ENCODE measurements at places on chromosomes 3 and 15.

DNA sequence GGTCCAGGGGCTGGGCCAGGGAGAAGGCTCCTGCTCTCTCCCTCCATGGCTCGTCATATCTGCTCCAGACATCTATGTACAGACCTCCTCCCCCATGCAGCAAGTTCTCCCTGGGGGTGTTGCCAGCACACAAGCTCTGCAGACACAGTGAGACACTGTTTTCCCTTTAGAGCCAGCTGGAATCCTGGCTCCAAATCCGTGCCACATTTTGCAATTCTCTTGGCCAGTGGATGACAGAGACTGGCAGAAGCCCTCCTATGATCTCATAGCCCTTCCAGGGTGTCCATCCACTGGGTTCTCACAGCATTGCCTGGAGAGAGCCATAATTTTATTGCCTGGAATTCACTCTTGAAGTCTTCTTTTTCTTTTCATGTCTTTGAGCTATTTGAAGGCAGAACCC, 203.9 kb downstream of the TLE3 start:
- DNase-seq, result no peak

- no peak for DNase-seq
Observed at GRCh38 chr3:184176377-184177330, 2.0 kb downstream of the AP2M1 start.

GRCh38 chr15:63372018-63372705, 9.5 kb downstream of the CA12 start:
- no peak for DNase-seq

DNA sequence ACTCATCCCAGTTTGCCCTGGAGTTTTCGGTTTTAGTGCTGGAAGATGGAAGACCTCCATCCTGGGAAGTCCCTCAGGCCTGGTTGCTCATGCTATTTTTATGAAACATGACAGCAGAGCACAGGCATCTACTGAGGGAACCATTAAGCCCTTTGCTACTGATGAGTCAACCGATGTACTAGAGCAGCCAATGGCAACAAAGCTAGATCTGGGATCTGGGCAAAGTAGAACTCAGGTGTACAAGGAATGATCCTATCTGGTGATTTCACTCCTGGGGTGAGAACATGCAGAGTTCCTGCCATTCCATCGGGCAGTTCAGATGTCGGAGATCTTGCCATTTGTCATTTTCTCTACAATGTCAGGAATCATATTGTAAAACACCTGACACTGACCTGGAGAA, 166.2 kb upstream of the NSMCE3 start:
- no peak for DNase-seq

DNA sequence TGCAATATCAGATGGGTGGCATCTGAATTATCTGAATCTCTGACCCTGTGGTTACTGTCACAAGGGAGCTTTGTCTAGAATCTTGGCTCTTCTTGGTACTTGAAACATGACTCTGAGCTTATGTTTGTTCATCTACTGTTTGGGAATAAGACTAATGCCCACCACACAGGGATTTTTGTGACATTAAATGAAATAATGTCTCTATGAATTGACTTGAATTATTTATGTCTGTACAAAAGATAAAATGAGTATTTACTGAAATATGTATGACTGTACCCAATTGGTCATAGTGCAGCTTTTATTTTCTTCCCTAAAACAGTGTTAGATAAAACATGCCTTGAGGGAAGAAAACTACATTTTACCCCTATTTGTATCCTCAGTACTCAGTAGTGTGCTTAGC, 87.9 kb upstream of the ZPLD1 start:
- DNase-seq, result no peak

DNA sequence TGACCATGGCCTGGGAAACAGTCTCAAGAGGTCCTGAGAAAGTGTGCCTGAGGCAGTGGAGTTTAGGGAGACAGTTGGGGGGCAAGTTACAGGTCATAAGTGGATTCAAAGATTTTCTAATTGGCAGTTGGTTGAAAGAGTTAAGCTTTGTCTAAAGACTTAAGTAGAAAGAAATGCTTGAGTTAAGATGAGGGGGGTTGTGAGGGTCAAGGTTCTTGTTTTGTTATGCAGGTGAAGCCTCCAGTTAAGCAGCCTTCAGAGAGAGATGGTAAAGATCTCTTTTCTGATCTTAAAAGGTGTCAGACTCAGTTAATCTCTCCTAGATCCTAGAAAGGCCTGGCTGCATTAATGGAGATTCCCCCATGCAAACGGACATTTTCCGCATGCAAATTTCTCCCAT, 356.3 kb upstream of the C2CD4B start:
- DNase-seq, result no peak

GRCh38 chr3:105375750-105376511, 9.2 kb downstream of the ALCAM start:
- DNase-seq, result no peak

GRCh38 chr3:15171096-15171495, 35.0 kb upstream of the CAPN7 start:
- DNase-seq, result peak; percentile 18

GRCh38 chr3:153314038-153314437, 152.0 kb downstream of the RAP2B start:
- DNase-seq, result no peak

GRCh38 chr3:129688271-129688895, 81.9 kb upstream of the PLXND1 start:
- no peak for DNase-seq

DNA sequence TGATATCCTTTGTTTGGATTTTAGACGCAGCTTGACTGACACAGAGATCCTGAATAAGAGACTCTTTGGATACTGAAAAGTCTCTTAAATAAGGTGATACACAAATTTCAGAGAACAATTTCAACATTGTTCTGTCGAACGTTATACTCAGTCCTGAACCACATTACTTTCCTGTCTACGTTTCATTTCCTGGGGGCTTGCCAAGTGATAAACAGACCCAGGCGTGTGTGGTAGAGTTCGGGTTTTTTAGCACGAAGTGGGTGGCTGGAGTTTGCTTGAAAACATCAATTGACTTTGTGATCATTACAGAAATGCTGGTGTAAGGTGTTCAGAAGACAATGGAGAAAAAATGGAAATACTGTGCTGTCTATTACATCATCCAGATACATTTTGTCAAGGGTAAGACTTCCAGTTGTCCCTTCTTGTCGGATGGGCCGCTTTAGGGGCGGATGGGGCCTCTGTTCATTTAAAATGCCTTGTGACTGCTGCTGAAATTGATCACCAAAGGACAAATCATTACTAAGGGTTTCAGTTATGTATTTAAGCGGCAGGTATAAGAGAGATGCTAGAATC, at the start of gene CD96:
Gene CD96, plus strand, starts transcription at position 287 of the 573 bp plus-strand sequence. Its CDS starts 52 bp downstream, at position 339.
- peak; percentile 40 for DNase-seq

Measured in T-helper 2 cell (primary cell).